ENCODE measurements at places on chromosomes 5 and 9.

- DNase-seq = no peak
Measured at GRCh38 chr5:80122579-80122978, 87.4 kb downstream of the THBS4 start.

DNA sequence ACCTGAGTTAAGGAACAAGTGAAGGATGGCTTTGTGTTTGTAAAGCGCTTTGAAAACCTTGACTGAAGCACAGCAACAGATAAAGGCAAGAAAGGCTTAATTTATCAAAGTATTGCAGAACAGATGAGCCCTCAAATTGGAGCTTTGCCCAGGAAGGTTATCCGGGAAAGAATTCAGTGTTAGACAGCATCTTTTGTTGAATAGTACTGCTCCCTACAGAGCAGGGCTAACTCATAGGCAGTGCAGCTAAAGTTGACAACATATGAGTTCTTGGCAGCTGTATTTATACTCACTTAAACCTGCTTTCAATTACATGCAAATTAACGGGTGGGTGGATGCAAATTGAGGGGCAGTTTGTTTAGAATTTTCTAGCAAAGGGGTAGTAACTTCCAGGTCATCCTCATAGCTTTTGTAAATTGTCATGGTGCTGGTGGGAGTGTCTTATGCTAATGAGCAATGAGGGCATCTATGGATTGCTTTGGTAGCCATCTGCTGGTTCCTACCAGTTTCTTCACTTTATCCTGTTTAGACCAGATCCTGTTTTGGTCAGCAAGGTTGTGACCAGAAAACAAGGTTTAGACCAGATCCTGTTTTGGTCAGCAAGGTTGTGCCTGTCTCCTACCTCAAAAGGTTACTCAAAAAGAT is 105.8 kb downstream of the GDA start:
- no peak for DNase-seq

GRCh38 chr5:3194684-3195083 is 400.9 kb upstream of the IRX1 start:
- no peak for DNase-seq

DNA sequence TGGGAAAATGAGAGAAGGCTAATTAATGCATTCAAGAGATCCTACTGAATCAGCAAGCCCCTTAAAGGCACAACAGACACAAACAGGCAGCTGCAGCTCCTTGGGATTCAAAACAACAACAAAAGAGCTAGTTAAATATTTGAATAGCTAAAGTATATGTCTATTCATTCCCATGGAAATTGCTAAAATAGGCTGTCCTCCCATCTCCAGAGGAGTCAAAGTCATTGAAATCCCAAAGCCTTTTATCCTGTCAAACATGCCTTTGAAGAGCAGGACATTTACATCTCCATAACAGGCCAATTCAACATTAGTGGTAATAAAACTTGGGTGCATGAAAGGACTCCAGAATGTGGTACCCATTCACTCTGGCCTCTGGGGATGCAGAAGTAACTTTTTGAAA is 177.4 kb downstream of the NTRK2 start:
- no peak for DNase-seq
